ENCODE measurements at places on chromosomes 7 and 10.

- no peak for DNase-seq
Observed at GRCh38 chr10:124735491-124736286, 8.5 kb downstream of the FAM53B start.

DNA sequence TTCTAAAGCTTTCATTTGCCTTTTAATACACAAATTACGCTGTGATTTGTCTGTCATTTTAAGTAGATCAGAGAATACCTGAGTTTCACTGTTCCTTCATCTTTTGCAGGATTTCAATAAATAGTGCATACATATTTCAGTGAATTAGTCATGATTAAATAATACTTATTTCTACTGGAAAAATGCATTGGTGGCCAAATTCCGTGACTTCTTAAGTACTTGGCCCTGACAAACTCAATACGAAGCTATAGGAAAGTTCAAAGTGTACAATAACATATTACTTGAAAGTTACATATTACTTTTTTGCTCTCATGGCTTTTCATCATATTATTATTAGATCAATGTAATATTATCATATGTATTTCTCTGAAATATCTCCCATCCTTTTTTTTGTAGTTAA is 16.1 kb upstream of the PLXDC2 start:
- no peak for DNase-seq

DNA sequence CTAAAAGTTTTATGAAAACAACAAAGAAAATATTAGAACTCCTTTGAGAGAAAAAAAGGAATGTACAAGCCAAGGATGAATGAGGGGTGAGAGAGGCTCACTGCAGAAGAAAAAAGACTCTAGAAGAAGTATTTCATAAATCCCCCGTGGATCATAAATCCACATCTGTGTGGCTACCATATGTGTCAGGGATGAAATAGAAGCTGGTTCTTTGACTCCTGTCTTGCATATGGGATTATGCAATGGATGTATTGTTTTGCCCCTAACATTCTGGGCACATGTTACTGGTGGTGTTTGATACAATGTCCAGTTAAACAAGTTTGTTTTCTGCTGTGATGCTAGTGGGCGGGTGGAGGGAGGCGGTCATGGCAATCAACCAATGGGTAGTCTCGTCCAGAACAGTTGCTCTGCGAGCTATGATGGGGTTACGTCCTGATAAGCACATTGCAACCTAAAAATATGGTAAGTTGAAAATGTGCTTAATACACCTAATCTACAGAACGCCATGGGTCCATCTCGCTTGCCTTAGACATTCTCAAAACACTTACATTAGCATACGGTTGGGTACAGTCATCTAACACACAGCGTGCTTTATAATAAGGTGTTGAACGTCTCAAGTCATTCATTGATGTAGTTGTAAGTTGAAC is 34.1 kb upstream of the PITRM1 start:
- no peak for DNase-seq

DNA sequence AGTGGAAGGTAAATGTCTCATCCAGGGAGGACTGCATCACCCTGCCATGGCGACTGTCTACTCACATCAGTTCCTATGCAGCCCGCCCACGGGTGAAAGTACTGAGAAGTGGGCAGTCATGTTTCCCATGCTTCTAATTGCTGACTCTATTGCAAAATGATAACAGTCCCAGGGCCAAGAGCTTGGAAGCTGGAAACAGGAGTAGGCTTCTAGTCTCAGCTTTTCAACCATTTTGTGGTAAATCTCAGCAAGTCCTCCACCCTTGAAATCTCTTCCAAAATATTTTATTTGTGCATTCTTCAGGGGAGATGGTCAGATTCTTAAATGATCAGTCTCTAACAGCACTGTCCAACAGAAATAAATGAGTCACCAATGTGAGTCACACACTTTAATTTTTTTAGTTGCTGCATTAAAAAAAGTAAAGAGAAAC is 48.1 kb upstream of the TARP start:
- DNase-seq: no peak

GRCh38 chr7:29194594-29195427 is at the start of gene CHN2:
Gene CHN2 (plus strand): TSS chr7:29194775.
- DNase-seq: peak; percentile 79

DNA sequence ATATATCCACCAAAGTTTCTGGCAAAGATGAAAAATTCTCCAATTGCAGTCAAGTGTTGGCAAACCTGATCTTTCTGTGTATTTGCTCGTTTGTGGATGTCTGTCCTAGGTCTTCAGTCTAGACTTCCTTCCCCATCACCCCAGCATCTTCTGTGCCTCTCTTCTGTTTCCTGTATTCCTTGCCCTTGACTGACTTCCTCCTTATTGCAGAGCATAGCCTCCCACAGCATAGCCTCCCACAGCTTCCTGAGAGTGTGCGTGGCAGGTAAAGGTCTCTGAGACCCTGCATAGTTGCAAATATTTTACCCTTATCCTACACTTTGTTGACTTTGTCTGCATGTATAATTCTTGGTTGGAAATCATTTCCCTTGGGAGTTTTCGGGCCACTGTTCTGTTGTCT is 18.4 kb downstream of the SLC18A2 start:
- no peak for DNase-seq

- no peak for DNase-seq
Observed at GRCh38 chr7:157557263-157557662, 220.5 kb downstream of the DNAJB6 start.

- DNase-seq: no peak
Observed at GRCh38 chr7:92611735-92612134, 21.5 kb upstream of the FAM133B start.

- no peak for DNase-seq
Observed at GRCh38 chr10:122487174-122487765, 25.9 kb downstream of the HTRA1 start.

- no peak for DNase-seq
Observed at GRCh38 chr7:26580064-26580591, 284.3 kb downstream of the SKAP2 start.

- DNase-seq: no peak
Observed at GRCh38 chr10:32411797-32412498, 34.0 kb upstream of the CCDC7 start.
